ENCODE measurements at places on chromosomes 3 and 15.

DNA sequence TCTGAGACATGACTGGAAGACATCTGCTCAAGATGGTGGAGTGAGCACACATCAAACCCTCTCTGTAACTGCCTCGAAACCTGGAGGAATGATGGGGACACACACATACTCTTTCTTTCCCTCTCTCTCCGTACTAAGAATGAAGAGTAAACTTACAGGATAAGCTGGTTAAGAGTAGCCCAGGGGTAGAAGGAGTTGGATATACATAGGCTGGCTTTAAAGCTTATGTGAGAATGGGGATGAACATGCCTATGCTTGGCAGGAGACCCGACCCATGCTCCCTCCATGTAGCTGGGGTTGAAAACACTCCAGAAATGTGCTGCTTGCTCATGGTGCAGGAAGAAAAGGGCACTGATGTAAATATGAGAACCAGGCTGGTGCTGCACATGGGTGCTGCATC, 68.9 kb downstream of the IL20RB start:
- DNase-seq = no peak

- no peak for DNase-seq
Observed at GRCh38 chr3:52406231-52406661, 38.7 kb downstream of the SEMA3G start.

GRCh38 chr3:71901645-71902044, 116.7 kb upstream of the PROK2 start:
- no peak for DNase-seq

GRCh38 chr3:173306110-173306509, 91.4 kb upstream of the NLGN1 start:
- no peak for DNase-seq

- no peak for DNase-seq
Observed at GRCh38 chr3:136772709-136773108, 20.5 kb upstream of the STAG1 start.

DNA sequence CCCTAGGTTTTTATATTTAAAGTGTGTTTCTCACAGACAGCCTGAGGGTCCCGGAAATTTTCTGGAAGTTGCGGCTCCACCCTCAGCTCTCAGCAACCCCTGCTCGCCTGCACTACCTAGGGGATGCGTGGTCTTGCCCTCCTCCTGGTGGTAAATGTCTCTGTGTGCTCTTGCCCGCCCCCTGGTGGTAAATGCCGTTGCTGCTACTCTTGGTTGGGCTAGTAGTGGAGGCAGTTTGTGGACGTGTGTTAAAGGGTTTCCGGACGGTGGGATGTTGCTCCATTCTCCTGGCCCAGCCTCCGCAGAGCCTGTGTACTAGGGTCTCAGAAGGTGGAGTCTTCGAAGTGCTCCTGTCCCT, 27.4 kb downstream of the STOML1 start:
- DNase-seq = peak; percentile 84

Data from hematopoietic multipotent progenitor cell treated with erythropoietin and hydrocortisone succinate and interleukin-3 and kit ligand, for 8 days (in vitro differentiated cells).